Gastroesophageal sphincter (tissue), 4 donors: ENCODE measurements at places on chromosomes 7 and 10. TPM values are rescaled to one million over a fixed set of nuclear protein-coding genes. Genes with fewer than 3 reads are reported as not detected.

Gene AOC1
- not detected for total RNA-seq

Gene H2BK1
- not detected for total RNA-seq

Gene TMEM176B
- total RNA-seq, result 18.2 TPM

Gene SLC13A4
- total RNA-seq, result not detected

Gene ODAD2
- 1.7 TPM for total RNA-seq

Gene RAMP3
- 35.0 TPM for total RNA-seq

Gene ZNF365
- 1.8 TPM for total RNA-seq

Gene FAM24B
- 2.6 TPM for total RNA-seq

Gene PDZD7
- total RNA-seq, result 0.39 TPM

Gene ITGB8
- 26.4 TPM for total RNA-seq

Gene ZCWPW1
- total RNA-seq, result 4.9 TPM

Gene AGR2
- 12.8 TPM for total RNA-seq

Gene CHAT
- not detected for total RNA-seq

Gene PRRT4
- total RNA-seq, result 1.2 TPM

Gene EGR2
- total RNA-seq, result 0.93 TPM

Gene PAPOLB
- 0.31 TPM for total RNA-seq

Gene ACBD7
- total RNA-seq, result not detected

Gene OR2A25
- total RNA-seq, result not detected

Gene ZCCHC24
- 78.0 TPM for total RNA-seq

Gene ZNF503
- 33.3 TPM for total RNA-seq

Gene CTAGE8
- total RNA-seq, result 0.94 TPM

Gene MKX
- total RNA-seq, result 2.3 TPM

Gene ELFN1
- total RNA-seq, result 1.9 TPM

Gene PPP1R17
- not detected for total RNA-seq

Gene PNLIPRP3
- total RNA-seq, result not detected

Gene ELMO1
- 39.0 TPM for total RNA-seq

Gene GLI3
- total RNA-seq, result 16.0 TPM

Gene FEZF1
- not detected for total RNA-seq

Gene AGFG2
- 26.0 TPM for total RNA-seq

Gene HTR5A
- total RNA-seq, result not detected

Gene PLA2G12B
- total RNA-seq, result not detected

Gene NXPH1
- not detected for total RNA-seq

Gene KDM7A
- total RNA-seq, result 26.3 TPM

Gene PDGFA
- total RNA-seq, result 66.0 TPM

Gene OR6B1
- total RNA-seq, result not detected

Gene KCP
- total RNA-seq, result not detected

Gene OPALIN
- total RNA-seq, result not detected

Gene HMX2
- not detected for total RNA-seq

Gene HPSE2
- 72.5 TPM for total RNA-seq

Gene TCF7L2
- total RNA-seq, result 22.4 TPM

Gene CRHR2
- total RNA-seq, result 0.77 TPM

Gene CDH23
- total RNA-seq, result 5.1 TPM

Gene AZGP1
- total RNA-seq, result 1.5 TPM

Gene CYP26C1
- not detected for total RNA-seq

Gene DIP2C
- 43.6 TPM for total RNA-seq

Gene RSU1
- total RNA-seq, result 105 TPM

Gene FAM3C
- 27.4 TPM for total RNA-seq

Gene OSBPL3
- 3.6 TPM for total RNA-seq
